Activated naive CD4-positive, alpha-beta T cell (primary cell): ENCODE measurements at places on chromosomes 5 and 9.

DNA sequence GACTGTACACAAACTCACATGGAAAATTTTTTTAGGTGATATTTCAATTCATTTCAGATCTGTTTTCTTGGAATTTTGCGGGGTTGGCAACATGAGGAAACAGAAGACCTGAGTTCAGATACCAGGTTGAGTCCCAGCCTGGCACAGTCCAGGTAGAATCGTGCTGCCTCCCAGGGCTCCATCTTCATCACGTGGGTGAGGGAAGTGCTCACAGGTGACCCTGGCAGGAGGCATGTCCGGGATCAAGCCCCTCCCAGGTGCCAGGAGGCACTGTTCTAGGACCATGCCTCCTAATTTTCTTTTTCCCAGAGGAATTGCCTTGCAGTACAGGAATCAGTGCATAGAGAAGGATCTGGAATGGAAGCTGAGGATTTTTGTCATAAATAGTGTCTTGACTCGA, 318.3 kb upstream of the IRX4 start:
- no peak for DNase-seq

GRCh38 chr5:133121080-133121479, 69.3 kb downstream of the HSPA4 start:
- DNase-seq: no peak

DNA sequence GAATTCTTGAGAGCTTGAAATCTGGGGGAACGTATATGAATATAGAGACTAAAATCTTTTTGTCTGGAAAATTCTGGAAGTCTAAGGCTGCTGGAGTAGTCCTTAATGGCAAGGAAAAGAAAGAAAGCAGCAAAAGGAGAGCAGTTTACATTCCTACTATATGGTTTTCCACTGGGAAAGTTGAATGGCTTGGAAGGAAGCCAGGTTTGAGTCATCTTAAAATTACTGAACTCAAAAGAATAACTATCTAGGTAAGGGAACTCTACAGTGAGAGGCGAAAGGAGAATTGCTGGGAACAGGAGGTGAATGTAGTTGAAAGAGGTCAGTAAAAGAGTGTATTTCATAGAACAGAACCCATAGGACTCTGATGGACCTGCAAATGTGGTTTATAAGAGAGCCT, 258.1 kb upstream of the EDIL3 start:
- no peak for DNase-seq

DNA sequence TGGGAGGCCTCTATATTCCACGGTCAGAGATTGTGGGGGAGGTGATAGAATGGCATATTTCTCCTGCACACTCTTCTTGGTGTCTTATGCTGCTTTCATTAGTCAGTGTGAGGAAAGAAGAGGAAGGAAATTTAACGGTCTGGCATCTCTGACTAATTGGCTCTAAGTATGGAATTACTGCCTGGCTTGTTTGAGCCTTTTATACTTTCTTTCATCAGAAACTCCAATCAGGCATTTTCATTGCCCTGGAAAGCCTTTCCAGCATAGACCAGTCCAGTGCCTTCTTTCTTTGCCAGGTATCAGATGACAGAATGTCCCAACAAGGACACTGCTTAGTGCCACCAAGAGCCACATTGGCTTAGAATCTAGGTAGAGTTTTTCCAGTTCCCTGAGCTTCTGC, 30.2 kb downstream of the CYSTM1 start:
- DNase-seq: no peak

GRCh38 chr5:146698651-146699050, 179.9 kb downstream of the PPP2R2B start:
- DNase-seq: no peak

DNA sequence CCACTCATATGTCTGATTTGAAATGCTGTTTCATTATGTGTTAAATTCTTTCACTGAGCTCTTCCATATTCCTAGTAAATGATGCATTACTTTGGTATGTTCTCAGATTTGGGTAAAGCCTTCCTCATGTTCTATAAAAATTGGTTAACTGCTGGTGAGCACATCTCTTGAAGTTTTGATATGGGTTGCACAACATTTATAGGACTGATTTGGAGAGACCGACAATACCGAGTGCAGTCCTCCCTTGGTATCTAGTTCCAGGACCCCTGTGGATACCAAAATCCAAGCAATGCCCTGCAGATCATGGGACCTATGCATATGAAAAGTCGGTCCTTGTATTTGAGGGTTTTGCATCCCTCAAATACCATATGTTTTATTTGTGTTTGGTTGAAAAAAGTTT, 37.8 kb downstream of the WDR36 start:
- no peak for DNase-seq

DNA sequence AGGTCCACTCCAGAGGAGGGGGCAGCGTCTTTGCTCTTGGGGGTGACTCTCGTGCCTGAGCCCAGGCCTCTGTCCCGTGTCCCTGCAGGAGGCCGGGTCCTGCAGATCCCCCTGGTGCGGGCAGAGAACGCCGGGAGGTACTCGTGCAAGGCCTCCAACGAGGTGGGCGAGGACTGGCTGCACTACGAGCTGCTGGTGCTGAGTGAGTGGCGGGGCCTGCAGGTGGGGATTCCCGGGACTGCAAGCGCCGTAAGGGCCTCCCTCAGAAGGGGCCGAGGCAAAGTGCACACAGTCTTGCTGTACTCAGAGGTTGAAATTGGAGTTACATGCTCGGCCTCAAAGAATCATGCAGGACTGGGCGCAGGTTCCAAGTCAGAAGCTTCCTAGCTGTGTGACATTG, 62.7 kb upstream of the ASS1 start:
- no peak for DNase-seq
